Stimulated activated CD8-positive, alpha-beta memory T cell treated with anti-CD3 and anti-CD28 coated beads, Interleukin-4, amount 100 ng/mL, for 4 hours (primary cell): ENCODE measurements at places on chromosomes 6 and 20.

DNA sequence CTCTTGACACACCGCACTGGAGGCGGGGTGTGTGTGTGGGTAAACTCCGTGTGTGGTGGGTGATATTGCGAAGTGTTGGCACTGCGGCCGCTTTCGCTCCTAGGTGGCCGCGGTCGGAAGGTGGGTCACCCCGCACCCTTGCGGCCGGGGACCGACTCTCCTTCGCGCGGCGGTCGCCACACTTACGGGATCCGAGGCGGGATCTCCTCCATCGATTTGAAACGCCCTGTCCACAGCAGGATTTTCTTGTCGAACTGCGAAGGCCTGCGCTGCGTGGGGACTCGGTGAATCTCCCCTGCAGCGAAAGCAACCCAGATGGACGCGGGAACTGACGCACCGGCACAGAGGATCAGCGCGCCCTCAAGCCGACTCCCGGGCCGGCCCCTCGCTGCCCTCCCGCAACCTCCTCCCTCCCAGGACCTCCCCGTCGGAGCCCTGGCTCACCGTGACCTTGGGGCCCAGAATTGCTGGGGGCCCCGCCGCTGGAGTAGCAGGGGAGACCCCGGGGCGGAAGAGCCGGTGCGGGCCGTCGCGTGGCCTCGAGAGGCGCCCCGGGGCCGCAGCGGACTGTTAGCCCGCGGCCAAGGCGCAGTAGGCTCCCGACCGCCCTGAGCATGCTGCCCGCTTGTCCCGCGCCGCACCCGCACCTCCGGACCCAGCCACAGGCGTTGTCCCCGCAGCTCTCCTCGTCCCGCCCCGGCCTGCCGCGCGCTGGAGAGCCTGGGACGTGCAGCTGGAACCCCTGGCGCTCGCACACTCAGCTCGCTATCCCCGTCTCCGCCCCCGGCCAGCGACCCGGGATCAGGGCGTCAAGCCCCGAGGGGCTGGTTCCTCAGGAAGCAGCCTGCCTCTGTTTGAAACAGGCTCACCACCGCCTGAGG, at the start of gene FAM162B:
Gene FAM162B (minus strand): TSS at position 759 of the 881 bp plus-strand sequence. CDS start 143 bp downstream, at position 616.
- no peak for DNase-seq

DNA sequence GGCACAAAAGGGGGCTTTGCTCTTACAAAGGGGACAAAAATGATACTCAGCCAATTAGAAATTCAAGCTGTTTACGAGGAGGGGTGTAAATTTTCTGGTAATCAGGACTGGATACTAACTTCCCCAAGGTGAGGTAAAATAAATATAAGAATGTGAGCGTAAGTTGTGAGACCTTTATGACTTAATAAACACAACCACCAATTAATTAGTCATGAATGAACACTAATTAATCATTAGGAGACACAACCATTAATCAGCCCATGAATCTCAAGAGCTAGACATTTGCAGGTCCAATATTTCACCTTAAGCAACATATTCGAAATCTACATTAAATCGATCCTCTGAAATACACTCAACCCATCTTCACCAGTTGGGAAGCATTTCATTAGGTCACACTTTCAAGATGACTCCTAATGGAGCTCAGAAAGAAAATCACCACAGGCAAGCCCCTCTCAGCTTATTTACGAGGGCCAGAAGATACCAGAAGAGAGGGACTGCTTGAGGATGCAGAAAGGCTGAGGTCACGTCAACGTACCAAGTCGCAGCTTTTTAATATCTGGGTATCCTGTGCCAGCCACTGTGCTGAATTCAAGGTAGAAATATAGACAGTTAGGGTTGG, 2.7 kb downstream of the ADTRP start:
- no peak for DNase-seq

DNA sequence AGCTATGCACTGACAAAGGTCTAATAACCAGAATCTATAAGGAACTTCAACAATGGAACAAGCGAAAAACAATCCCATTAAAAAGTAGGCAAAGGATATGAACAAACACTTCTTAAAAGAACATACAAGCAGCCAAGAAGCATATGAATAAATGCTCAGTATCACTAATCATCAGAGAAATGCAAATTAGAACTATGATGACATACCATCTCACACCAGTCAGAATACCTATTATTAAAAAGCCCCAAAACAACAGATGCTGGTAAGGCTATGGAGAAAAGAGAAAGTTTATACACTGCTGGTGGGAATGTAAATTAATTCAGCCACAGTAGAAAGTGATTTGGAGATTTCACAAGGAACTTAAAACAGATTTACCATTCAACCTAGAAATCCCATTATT, 211.8 kb downstream of the EDN1 start:
- DNase-seq, result no peak

DNA sequence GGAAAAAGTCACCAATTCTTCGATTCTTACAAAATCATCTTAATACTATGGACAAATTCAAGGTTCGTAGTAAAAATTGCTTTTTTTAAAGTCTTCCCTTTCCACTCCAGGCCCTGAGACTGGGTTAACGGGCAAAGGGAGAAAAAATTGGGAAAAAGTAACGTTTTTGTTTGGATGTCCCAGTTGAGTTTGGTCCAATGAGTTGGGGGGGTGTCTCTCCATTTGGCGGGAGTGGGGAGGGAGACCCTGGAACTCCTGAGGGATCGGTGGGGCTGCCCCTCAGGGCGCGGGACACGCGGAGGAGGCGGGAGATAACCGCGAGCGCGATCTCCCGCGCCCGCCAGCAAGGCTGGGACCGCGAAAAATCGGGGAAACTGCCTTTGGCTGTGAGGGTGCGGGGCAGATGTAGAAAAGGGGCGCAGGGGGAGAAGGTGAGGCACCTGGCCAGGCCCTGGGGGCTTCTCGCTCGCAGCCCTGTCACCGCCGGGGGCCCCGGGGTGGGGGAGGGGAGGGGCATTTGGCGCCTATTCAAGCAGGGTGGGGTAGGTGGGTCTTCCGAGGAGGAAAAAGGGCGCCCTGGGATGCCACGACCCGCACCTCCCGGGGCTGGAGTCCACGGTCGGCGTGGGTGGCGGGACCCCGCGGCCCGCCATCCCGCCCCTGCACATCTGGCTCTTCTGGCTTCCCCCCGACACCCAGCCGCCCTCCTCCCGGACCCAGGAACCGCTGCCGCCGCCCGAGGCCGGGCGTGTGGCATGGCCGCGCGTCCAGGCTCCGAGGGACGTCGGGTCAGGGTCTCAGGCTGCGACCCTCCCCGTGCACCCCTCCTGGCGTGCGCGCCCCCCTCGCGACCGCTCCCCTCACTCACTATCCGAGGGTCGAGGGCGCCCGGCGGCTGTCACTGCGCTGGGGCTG, 595 bp downstream of the FBXO5 start:
- DNase-seq, result no peak

DNA sequence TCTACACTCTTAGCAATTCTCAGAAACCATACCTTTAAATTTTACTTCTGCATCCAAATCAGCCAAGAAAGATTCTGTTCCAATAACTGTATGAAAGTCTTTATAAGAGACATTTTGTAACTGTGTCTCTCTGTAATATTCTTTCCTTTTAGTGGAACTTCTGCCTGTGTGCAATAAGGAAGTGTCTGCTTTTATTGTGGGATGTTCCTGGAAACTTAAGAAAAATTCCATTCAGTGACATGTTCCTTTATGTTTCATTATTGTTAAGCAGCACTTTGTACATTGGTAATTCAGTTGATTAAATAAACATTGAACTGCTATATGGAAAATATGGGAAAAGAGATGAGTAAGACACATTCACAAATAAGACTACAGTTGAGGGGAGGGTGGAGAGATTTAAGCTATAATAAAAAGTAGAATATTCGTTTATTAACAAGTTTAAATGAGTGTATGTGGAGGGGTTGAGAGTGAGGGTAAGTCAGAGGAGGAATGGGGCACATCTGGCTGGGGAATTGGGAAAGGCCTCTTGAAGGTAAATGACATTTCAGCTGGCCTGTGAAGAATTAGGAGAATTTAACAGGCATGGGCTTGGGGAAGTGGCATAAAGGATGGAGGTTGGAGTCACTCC, 11.9 kb downstream of the NUS1 start:
- no peak for DNase-seq

DNA sequence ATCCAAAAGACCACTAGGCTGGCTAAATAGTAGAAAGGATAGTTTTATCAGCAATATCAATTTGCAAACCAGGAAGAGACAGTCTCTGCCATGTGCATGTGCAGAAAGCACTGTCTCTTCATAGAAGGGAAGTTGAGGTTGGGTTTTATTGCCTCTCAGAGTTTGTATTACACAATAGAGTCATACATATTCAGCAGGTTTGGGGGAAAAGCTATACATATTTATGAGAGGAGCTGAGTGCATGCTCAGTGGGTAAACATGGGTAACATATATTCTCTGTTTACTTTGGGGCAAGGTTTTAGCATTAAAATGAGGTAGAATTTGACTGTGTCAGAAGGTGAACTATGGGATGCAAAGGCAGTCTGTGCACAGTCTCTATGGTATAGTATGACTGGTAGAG, 14.9 kb downstream of the TMEM170B start:
- DNase-seq, result no peak

DNA sequence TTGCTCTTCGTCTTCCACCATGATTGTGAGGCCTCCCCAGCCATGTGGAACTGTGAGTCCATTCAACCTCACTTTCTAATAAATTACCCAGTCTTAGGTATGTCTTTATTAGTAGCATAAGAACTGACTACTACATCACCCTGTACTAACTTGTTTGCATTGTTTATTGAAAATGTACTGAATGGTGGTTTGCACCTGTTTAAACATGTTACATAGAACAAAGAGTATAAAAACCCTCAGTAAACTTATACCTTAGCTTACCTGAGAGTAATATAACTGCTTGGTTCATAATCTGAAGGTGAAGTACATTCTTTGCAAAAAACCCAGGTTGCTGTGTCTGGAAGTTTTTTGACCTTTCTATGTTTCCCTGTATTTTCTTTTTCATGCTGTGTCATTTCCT, 777.8 kb downstream of the TBC1D32 start:
- DNase-seq, result no peak

- no peak for DNase-seq
Observed at GRCh38 chr6:157216570-157216969, 106.7 kb downstream of the TMEM242 start.

- DNase-seq, result no peak
Observed at GRCh38 chr6:30847971-30848436, 36.3 kb upstream of the DDR1 start.

GRCh38 chr6:25954756-25955155, 7.8 kb upstream of the TRIM38 start:
- no peak for DNase-seq

- no peak for DNase-seq
Observed at GRCh38 chr6:131893198-131893597, 58.0 kb downstream of the CCN2 start.

GRCh38 chr6:2753110-2753489, 2.4 kb upstream of the MYLK4 start:
- no peak for DNase-seq

DNA sequence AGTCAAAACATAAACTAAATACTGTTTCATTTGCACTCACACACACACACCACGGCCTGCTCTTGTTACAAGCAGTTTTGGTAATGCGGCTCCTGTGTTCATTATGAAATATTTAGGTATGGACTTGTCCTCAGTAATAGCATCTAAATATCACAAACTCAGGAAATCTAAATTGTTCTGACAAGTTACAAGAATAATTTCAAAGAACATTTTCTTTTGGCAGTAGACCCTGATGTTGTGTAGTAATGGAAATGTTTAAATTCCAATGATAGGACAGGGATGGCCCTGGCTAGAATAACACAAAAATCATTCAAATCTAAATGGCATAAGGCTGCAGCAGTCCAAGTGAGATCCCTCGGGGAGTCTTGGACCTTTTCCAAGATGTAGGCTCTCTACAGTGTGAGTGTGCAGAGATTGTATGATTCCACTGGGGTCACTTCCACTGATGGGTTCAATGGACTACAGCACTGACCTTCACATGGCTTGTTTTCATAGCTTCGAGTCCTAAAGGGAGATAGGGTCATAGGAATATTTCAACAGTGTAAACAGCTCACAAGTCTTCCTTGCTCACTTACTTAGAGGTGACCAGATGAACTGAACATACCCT, 210.6 kb upstream of the PLCB4 start:
- no peak for DNase-seq

DNA sequence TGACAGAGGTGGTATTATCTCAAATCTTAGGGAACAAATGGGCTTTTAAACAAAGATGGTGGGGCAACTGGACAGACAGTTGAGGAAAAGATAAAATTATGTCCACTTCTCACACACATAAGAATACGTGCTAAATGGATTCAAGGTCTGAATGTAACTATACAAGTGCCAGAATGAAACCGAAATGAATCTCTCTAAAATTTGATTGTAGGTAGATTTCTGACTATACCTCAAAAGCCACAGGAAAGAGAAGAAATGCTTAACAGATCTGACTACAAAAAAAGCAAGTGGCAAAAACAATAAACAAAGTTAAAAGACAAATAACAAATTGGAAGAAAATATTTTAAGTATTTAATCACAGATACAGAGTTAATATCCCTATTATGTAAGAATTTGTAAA, 182.7 kb upstream of the OLIG3 start:
- no peak for DNase-seq

DNA sequence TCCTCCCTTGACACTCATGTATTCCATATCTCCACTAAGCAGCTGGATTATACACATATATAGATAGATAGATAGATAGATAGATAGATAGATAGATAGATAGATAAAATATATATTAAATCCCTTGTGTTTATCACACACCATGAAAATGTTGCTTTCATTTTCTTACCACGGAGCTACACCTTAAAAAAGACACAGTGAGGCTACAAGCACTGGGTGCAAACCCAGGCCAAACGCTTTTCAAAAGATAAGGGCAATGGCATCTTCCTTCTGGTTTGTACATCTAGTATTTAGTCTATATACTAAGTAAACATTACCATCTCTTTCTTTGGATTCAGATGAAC, 377.1 kb downstream of the ESR1 start:
- no peak for DNase-seq

DNA sequence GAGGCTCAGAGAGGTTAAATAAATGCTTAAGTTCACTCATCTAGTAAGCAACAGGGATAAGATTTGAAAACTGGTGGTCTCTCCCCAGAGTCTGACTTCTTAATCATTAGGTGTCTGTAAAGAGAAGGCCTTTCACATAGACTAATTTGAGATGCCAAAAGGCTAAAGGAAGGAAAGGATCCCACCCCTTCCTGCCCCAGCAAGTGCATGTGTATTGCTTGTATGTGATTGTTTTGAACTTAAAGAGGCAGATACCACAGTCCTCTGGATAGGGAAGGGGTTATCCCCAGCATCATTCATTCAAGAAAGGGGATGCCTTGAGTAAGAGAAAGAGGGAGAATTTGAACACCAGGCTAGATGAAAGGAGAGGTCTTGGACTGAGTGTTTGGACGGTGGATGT, 192.0 kb downstream of the OGFRL1 start:
- DNase-seq, result no peak

DNA sequence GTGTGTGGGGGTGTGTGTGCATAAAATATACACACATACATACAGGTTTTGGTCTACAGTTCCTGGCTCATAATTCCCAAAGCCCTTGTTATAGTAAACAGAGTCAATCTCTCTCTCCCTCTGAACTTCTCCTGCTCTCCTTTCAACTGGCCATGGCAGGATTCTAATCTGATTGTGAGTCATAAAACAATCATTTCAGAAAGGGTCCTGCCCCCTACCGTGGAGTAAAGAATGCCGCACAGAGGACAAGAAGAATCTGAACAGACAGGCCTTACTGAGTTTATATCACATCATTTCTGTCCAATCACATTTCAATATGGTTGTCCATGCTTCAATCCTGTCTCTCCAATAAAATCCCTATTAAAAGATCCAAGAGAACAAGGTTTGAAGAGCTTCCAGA, 416.9 kb downstream of the FRK start:
- DNase-seq, result no peak
